Endothelial cell (in vitro differentiated cells): ENCODE measurements at places on chromosomes 6 and 20.

DNA sequence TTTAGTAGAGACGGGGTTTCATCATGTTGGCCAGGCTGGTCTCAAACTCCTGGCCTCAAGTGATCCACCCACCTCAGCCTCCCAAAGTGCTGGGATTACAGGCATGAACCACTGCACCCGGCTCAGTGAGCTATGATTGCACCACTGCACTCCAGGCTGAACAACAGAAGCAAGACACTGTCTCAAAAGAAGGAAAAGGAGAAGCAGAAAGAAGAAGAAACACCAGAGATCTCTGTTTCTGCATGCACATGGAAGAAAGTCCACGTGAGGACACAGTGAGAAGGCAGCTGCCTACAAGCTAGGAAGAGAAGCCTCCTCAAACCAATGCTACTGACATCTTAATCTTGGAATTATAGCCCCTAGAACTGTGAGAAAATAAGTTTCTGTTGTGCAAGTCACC, 16.0 kb downstream of the ECT2L start:
- no peak for DNase-seq

GRCh38 chr20:32678948-32679347, 5.2 kb upstream of the C20orf203 start:
- no peak for DNase-seq

DNA sequence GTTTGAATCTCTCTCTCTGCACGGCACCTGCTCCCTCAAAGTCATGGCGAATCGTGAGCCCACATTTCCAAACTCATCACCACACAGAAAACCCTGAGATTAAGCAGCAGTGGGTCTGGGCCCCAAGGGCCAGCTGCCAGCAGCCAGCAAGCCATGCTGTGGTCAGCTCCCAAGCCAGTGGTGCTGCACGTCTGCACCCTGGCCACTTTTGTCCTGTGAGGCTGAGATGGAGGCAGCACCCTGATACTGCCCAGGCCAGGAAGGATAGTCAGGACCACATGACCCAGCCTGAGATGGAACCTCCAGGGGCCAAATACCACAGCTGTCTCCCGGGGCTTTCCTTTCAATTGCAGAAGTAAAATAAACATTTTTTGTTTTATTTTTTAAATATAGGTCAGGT, 93.9 kb downstream of the PRND start:
- no peak for DNase-seq

- no peak for DNase-seq
These were observed 8.9 kb upstream of the RAB44 start for GRCh38 chr6:36688739-36689075.

GRCh38 chr6:111562246-111562645, 43.4 kb downstream of the TRAF3IP2 start:
- DNase-seq, result no peak

GRCh38 chr6:90082847-90083246, 188.6 kb downstream of the GJA10 start:
- DNase-seq, result no peak
